Stimulated activated CD4-positive, alpha-beta T cell treated with anti-CD3 and anti-CD28 coated beads, Interleukin-12 subunit alpha, Interleukin-12 subunit beta, amount 100 ng/mL, for 4 hours (primary cell): ENCODE measurements at places on chromosomes 7 and 10.

- DNase-seq = no peak
These were observed 28.5 kb upstream of the FRAT2 start for GRCh38 chr10:97363071-97363470.

DNA sequence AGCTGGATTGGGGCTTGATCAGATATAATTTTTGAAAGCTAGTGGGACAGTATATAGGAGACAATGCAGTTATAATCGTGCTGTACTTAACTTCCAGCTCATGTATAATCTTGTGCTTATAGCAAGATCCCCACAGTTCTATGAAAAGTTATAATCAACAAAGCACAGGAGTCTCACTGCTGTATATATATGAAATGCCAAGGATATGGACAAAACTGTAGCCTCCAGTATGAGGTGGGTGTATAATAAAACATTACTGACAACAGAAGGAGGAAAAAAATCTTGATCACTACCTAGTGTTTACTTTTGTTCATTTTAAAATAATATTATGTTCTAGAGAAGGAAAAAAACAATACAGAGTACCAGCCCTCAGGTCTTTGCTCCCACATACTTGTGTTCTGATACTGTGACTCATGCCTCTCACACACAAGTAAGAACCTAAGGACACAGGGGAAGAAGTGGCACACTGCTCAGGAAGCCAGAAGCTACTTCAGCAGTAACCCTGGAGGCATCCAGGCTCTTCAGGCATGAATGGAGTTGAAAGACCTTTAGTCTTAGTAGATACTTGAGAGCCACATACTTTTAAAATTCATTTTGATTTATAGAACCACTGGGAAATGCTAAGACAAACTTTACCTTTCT lies 265.7 kb upstream of the IMMP2L start:
- no peak for DNase-seq

DNA sequence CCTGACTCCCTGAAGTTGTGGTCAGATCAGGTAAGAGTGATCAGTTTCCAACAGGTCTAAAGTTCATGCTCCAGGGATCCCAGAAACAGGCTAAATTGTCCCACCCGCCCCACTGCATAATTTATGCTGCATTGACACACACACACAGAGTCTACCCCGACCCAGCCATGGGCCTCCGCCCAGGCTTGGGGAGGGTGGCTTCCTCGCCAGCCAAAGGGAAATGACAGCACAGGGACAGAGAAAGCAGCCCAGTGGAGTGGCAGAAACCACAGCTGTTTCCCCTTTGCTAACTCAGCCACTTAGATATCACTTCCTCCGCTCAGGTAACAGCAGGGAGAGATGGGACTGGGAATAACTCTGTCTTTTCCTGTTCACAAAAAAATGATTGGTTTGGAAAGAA lies 9.4 kb downstream of the SH3PXD2A start:
- peak; percentile 10 for DNase-seq

GRCh38 chr10:130109796-130110245 lies 809 bp downstream of the C10orf143 start:
- DNase-seq = peak; percentile 64

DNA sequence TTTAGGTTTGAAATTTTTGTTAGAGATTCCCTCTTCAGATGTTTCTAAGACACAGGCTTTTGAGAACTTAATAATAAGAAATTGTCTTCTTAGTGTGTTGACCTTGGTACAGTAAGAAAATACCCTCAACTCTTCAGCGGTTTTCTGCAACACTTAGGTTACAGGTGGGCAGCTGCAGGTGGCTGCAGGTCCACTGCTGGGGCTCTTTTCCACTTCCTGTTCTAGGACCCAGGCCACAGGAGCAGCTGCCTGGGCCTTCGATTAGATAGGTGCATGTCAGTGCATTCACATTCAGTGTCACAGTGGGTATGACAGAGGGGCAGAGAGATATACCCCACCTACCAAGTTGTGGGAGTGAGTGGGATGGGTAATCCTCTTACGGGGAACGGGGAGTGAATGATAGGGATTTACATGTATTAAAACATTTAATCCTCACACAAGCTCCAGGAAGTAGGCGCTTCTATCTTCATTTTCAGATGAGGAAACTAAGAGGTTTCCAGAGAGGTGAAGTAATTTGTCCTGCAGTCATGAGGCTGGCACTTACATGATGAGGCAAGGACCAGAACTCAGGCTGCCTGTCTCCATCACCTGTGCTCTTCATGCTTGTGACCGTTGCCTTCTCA lies 20.2 kb upstream of the SUV39H2 start:
- no peak for DNase-seq

- peak; percentile 17 for DNase-seq
These were observed at the start of gene ADARB2 for GRCh38 chr10:1737222-1738061. TSS of gene ADARB2 (minus strand) at chr10:1737525.

- no peak for DNase-seq
These were observed 92.1 kb downstream of the CABCOCO1 start for GRCh38 chr10:61754587-61755550.

DNA sequence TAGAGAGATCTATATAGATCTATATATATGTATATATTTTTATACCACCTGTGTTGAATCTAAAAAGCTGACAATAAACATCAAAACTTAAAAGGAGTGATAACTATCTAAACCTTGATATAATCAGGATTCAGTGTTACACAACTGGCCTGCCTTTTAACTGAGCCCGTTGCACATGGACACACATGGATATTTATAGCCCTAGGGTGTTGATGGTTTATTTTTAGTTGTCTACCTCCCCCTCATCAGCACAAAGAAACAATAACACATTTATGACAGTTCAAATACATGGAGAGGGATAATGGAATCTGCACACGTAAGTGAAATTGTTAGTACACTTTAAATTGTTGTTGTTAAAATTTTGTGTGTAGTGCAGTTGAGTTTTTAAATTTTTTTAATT lies 336.9 kb downstream of the ZNF248 start:
- DNase-seq = no peak

DNA sequence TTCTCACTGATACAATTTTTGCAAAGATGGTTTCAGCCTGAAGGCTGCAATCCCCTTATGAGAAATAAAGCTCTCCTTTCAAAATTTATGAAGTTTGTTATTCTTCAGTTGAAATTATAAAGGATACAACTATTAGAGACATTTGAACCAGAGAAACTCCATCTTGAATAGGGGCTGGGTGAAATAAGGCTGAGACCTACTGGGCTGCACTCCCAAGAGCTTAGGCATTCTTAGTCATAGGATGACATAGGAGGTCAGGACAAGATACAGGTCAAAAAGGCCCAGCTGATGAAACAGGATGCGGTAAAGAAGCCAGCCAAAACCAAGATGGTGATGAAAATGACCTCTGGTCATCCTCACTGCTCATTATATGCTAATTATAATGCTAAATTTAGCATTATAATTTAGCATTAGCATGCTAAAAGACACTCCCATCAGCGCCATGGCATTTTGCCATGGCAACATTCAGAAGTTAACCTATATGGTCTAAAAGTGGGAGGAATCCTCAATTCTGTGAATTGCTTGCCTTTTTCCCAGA lies 22.4 kb upstream of the IFIT1B start:
- no peak for DNase-seq

GRCh38 chr7:151225948-151226510 lies 976 bp downstream of the ABCF2 start:
- no peak for DNase-seq
